Activated T-cell treated with anti-CD3 and anti-CD28 coated beads for 1 hour (primary cell): ENCODE measurements at places on chromosomes 13 and 19.

DNA sequence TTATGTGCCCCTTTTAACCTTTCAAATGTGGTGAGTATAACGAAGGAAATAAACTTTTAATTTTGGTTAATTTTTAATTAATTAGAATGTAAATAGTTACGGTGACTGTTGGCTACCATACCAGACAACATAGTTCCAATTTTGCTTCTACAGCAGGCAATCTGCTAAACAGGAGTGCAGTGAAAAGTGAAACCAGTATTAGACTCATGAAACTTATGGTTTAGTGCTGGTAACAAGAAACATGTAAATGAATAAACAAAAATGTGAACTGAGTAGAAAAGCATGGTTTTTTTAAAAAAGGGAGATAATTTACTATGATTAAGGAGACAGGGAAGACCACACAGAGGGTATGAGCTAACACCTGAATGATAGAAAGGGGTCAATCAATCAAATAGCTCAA lies 478.4 kb downstream of the PCDH9 start:
- DNase-seq, result no peak

GRCh38 chr19:30374865-30375552 lies 2.8 kb downstream of the ZNF536 start:
- DNase-seq, result no peak

DNA sequence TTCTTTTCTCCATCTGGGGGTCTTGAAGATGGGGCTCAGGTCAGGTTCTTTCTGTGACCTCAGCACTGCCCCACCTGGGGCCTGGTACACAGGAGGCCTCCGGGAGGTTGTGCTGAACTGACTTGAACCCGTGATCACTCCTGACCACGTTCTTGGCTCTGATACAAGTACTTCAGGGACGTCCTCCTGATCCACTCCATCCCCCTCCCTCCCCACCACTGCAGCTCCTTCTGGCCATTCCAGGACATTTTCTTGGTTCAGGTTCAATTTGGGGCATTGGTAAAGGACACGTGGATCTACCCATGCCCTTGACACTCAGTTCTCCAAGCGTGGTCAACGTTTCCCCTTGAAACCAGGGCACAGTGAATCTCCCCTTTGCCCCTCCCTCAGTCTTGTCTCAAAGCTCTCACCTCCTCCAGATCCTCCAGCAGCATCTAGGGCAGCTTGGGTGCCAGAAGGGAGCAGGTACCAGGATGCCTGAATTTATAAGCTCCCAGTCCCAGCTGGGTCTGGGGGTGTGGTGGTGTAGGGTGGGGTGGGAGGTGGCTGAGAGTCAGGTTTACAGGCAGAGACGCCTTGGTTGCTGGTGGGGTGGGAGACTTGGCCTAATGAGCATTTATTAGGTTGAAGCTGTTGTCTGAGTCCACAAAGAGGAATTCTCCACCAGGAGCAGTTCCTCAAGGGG lies at the start of gene KLK15:
Gene KLK15 (minus strand): TSS at position 458 of the 685 bp plus-strand sequence. CDS start 2,082 bp downstream, outside the sequence.
- no peak for DNase-seq

GRCh38 chr13:79534596-79534995 lies 53.6 kb downstream of the NDFIP2 start:
- no peak for DNase-seq

DNA sequence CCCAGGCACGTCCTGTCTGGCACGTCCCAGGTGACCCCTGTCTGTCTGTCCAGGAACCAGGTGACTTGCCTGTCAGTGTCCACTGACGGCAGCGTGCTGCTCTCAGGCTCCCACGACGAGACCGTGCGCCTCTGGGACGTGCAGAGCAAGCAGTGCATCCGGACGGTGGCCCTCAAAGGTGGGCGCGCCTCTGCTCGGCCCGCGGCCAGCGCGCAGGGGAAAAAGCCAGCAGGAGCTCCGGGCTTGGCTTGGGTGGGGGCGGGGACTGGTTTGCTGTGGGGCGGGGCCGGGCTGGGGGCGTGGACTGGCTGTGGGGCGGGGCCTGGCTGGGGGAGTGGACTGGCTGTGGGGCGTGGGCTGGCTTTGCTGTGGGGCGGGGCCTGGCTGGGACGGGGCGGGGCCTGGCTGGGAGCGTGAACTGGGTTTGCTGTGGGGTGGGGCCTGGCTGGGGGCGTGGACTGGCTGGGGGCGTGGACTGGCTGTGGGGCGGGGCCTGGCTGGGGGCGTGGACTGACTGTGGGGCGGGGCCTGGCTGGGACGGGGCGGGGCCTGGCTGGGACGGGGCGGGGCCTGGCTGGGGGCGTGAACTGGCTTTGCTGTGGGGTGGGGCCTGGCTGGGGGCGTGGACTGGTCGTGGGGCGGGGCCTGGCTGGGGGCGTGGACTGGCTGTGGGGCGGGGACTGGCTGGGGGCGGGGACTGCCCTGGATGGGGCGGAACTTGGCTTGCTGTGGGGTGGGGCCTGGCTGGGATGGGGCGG lies 7.2 kb downstream of the WDR18 start:
- DNase-seq, result peak; percentile 37

GRCh38 chr13:24066405-24067295 lies 93.9 kb upstream of the SPATA13 start:
- no peak for DNase-seq

DNA sequence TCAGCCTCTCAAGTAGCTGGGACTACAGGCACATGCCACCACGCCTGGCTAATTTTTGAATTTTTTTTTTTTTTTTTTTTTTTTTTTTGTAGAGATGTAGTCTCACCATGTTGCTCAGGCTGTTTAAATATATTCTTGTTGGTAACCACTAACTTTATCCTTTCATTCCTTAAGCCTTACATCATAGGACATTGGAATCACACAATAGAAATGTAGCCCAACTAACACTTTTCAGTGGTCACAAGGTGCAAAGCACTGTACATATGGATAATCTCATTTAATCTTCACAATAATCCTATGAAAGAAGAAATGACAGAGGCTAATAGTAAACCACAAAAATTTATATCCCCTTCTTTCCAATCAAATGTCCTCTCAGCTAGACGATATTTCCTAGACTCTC lies 417.8 kb upstream of the DACH1 start:
- no peak for DNase-seq

GRCh38 chr13:78194904-78195639 lies 276.4 kb upstream of the EDNRB start:
- no peak for DNase-seq

GRCh38 chr13:21522847-21523246 lies 63.7 kb upstream of the ZDHHC20 start:
- DNase-seq, result no peak

DNA sequence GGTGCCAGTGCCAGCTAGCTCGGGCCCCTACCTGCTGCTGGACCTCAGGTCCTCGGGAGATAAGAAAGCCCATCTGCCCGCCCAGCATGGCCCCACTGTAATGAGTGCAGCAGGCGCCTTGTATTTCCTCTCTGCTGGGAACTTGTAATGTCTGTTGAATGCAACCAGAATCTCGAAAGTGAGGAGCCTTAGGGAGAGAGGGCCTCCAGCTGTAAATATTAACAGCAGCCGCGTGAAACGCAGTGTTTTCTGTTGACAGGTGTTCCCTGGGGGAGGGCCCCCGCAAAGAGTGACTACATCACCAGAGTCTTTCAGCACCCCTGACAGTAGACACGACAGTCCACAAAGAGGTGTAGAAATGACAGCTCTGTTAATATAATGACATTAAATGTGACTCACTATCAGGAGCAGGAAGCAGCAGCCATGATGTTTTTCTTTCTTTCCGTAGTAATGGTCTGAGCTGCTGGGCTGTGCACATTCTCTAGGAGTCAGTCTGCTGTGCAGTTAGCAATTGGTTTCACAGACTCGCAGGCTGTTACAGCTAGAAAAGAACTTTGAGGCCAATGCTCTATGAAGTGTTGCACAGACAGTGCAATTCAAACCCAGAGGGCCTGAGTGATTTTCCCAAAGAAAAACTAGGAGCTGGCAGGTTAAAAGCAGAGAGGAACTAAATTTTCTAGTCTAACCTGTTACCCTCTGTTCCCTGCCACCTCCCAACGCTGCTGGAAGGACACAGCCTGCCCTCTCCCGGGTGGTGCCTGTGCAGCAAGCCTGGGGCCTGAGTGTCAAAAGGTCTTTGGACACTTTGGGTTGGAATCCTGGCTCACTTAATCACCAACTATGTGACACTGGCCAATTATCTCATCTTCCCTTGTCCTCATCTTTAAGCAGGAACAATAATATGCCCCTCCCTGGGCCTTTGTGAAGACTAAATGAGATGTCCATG lies 58.6 kb upstream of the WASF3 start:
- DNase-seq, result no peak

DNA sequence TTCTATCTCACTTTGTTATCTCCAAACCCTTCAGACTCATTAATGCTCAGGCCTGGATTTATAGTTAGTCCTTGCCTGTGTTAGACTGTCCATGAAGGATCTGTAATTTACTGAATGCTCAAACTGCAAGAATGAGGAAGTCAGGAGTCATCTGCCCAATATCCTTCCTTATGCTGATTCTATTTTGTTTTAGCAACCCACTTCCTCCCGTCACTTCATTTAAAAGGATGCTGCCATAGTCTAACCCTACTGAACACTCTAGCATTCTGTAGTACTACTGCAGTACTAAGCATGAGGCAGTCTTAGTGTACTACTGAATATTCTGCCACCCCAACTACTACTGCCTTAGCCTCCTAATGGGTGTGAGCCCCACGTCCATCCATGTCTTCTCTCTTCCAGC lies 1.5 kb downstream of the FCAR start:
- DNase-seq, result no peak

GRCh38 chr19:41595258-41595889 lies 19.4 kb downstream of the CEACAM21 start:
- DNase-seq, result peak; percentile 51

- DNase-seq, result no peak
These were observed 59.1 kb upstream of the TNFRSF19 start for GRCh38 chr13:23510979-23511735.

- no peak for DNase-seq
These were observed 96.3 kb upstream of the GPR183 start for GRCh38 chr13:99403458-99403971.

- DNase-seq, result no peak
These were observed at the start of gene CNMD for GRCh38 chr13:52739468-52740071. CNMD (minus strand) TSS chr13:52739820; CDS start chr13:52739701, 119 bp downstream.

GRCh38 chr13:35489050-35489449 lies 12.6 kb upstream of the MAB21L1 start:
- DNase-seq, result no peak

DNA sequence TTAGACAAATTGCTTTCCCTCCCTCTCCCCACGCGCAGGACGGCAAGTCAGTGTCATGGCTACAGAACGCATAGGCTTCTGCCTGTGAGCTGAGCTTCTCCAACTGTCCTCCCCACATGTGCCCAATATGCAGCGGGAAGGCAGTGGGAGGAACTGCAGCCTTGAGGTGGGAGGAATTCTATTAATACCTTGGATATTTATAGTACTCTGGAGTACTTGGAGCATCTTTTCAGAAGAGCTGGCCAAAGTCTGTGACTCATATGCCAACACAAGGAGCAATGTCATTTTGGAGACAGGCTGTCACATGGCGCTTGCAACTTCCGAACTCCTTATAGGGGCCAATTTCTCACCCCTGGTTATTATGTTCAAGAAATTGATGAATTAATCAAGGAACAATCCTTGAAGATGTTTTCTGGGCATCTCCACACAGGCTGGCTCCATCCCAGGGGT lies 245.0 kb upstream of the SERP2 start:
- no peak for DNase-seq

DNA sequence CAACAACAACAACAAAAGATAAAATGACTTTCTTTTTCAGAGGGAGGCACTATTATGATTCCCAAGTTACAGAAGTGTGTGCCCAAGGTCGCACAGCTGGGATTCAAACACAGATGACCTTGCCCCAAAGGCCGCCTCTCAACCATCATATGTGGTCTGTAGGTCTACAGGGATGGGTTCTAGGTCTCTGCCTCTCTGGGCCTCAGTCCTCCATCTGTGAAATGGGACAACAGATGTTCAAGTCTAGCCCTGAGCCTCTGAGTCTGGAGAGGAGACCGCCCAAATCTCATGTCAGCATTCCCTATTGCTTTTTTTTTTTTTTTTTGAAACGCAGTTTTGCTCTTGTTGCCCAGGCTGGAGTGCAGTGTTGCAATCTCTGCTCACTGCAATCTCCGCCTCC lies 4.9 kb downstream of the NPAS1 start:
- DNase-seq, result no peak

DNA sequence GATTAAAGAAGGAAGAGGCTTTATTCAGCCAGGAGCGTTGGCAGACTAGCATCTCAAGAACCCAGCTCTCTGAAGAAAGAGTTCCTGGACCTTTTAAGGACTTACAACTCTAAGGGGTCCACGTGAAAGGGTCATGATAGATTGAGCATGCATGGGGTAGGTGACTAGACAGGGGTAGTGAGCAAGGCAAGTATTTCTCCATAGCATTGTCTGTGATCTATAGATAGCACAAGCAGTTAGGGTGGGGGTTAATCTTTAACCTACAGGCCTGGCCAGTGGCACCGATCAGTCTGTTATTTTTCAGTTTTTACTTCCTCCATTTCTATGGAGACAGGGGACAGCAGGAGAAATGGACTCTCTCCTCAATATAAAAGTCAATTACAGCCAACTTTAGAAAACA lies 983.7 kb downstream of the SLITRK1 start:
- no peak for DNase-seq

DNA sequence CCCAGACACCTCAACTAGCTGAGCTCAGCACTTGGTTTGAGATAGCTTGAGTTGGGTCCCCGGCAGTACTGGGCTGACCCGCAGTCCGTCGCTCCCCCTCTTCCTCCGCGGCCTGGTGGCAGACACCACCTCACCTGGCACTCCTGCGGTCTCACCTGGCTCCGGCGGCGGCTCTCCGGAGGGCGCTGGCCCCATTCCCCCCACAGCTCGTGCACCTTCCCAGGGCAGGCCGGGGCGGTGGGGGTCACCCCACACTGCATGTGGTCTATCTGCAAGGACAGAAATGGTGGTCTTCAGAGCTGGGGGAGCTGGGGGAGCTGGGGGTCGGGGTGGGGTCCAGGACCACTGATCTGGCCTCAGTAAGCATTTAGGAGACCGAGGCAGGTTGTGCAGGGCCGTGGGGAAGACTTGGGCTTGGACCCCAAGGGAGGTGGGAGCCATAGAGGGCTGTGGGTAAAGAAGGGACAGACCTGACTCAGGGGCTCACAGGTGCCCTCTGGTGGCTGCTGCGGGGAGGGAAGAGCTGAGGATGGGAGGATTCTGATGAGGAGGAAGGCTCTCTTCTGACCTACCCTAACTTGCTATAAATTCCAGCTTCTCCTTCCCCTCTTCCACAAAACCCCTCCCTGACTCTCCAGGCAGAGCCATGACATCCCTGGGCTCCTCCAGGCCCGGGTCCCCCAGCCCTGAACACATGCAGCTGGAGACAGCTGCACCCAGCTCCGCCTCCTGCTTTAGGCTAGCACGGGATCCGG lies 6.7 kb upstream of the PLIN4 start:
- peak; percentile 64 for DNase-seq

GRCh38 chr13:98765996-98766519 lies 13.6 kb upstream of the SLC15A1 start:
- DNase-seq, result no peak

- DNase-seq, result no peak
These were observed 198.1 kb downstream of the FGF14 start for GRCh38 chr13:102203718-102204117.

GRCh38 chr19:45478454-45479238 lies 10.8 kb downstream of the FOSB start:
- peak; percentile 77 for DNase-seq

DNA sequence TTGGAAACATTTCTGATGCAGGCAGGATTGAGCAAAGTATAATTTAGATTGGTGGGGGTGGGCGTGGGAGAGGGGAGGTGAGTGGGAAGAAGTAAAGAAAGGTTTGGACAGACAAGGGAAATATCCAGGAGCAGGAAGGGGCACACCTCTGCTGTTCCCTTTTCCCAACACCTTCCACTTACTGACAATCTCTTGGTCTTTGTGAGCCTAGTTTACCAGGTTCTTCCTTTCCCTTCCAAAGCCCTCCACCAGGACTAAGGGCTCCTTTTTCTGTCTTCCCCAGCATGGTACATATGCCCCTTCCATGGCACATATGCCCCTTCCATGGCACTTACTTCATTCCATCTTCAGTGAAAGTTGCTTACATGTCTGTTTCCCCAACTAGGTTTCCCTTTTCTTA lies 6.2 kb upstream of the THSD1 start:
- no peak for DNase-seq
